ENCODE measurements at places on chromosomes 6 and 20.

- no peak for DNase-seq
Observed at GRCh38 chr6:114171473-114171872, 171.3 kb downstream of the HS3ST5 start.

- no peak for DNase-seq
Observed at GRCh38 chr6:40588480-40588879, 1.3 kb upstream of the LRFN2 start.

- no peak for DNase-seq
Observed at GRCh38 chr20:63808964-63809674, 21.9 kb downstream of the ZBTB46 start.

- DNase-seq = no peak
Observed at GRCh38 chr6:106446983-106447382, 86.5 kb downstream of the CRYBG1 start.

Data from fibroblast of skin of scalp (primary cell).